Stimulated activated CD4-positive, alpha-beta T cell treated with anti-CD3 and anti-CD28 coated beads, TNF-alpha, amount 100 ng/mL, for 24 hours (primary cell): ENCODE measurements at places on chromosomes 13 and 19.

DNA sequence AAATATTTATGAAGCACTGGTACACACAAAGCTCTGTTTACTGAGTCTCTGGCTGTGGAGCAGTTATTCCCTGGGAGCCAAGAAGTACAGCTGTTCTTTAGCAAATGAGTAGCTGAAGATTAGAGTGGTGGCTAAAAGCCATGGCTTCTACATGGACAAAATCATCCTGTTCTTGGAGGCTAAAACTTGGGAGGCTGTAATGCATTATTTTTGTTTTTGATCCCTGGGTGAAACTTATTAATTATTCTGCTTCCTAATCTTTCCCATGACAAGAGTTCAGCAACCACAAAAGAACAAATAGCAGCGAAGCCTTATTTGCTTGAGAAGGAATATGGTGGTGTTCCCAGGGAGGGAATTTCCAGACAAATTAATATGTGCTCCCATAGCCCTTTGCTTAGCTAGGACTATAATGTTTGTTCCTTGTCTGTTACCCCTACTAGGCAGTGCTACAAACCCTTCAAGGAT lies 109.5 kb downstream of the DCT start:
- DNase-seq: no peak

- no peak for DNase-seq
These were observed 16.1 kb upstream of the MTIF3 start for GRCh38 chr13:27466513-27466912.

DNA sequence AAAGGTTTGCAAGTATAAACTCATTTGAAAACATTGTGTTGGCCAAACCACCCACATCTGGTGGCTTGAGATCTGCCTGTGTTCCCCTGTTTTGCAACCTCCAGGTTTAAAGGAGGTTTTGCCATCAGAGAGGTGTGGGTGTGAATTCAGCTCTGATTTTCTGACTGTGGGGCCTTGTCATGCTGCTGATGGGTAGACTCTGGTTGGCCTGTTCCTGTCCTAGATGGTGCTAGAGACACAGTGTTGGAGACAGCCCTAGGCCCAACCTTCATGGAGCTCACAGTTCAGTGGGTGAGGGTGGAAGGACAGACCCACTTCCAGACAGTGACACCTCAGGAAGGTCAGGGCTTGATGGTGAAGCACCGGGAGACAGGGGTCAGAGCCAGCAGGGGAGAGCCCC lies 7.5 kb downstream of the RAB4B start:
- DNase-seq: no peak

DNA sequence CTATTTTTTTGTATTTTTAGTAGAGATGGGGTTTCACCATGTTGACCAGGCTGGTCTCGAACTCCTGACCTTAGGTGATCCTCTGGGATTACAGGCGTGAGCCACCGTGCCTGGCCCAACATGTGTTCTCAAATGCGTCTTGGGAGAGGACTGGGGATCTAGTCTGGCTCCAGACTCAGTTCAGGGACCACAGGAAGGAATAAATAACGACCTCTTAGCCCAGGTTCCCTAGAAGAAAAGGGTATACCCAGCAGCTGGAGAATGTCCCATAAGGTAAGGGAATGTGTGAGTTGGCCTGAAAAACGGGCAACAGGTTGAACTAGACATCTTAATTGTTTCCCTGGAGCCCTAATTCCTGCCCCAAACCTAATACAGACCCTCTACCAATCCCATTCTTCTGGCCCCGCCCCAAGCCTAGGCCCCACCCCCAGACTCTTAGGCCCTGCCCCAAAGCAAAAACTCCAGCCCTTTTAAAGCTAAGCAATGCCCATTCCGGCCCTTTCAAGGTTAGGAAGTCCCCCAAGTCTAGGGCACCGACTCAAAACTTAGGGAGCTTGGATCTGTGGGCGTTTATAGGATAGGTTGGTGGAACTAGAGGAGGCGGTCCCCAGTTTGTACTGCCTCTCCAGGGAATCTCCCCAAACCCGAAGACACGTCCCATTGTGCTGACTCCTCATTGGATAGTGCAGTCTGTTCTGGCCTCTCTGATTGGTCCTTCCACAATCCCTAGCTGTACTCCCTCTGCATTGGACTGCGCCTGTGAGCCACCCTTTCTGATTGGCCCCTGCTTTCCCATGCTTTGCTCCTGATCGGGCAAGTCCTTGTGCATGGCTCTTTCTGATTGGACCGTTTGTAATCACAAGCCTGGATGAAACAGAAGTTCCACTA lies 5.4 kb upstream of the LRFN1 start:
- DNase-seq: no peak

DNA sequence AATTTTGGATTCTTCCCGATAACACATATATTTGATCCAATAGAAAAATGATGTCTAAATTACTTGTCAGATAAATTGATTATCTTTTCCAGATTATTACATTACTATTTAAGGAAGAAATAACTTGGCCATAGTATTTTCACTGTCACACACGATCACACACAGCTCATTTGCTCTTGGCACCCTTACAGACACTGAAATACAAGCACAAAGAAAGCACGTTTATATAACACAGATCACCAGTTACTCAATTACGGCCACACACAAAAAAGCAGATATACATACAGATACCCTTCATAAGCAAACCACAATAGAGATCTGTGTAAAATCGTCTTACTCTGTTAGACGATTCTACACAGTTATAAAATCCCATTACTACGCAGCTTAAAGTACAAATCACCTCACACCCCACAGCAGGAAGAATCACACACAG lies 716 bp upstream of the ZNF420 start:
- no peak for DNase-seq

DNA sequence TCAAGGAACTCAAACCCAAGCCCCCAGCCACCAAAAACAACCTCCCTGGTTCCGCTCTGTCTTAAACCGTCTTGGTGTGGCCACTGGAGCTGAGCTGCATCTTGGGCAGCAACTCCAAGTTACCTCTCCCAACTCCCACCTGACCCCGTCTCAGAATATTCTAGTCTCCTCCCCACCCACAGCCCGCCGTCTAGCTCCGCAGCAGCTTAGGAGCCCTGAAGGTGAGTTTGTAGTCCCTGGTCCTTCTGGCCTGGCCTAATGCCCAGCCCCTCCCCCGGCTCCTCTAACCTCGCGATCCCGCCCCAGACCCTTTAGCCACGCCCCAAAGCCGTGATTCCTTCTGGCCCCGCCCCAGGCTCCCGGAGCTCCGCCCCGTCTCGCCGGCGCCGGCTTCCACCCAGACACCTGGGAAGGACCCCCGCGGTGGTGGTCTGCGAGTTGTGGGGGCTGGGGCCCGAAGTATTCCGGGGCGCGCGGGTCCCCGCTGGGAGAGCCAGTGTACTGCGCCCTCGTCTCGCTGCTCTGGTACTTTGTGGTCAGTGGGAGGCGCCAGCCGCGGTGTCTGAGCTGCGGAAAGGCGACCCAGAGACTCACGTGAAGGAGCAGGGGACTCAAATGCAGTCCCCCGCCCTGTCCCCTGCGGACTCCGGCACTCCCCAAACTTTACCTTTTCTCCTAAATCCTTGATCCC lies 2.5 kb upstream of the LHB start:
- peak; percentile 67 for DNase-seq

DNA sequence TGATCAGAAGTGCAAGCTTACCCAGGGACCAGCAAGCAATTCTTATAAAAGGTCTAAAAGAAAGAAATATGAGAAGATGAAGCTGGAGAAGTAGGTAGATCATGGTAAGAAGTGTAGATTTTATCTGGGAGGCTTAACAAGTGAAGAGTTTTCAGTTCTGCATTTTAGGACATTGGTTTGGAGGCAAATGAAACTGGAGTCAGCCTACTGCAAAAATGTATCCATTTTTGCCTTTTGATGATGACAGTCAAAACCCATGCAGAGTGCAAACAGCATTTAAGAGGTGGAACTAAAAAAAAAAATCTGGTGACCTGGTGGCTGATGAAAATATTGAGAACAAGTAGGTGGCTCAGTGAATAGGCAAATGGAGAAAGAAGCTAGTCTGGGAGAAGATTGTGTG lies 216.9 kb downstream of the DNAJC15 start:
- no peak for DNase-seq

DNA sequence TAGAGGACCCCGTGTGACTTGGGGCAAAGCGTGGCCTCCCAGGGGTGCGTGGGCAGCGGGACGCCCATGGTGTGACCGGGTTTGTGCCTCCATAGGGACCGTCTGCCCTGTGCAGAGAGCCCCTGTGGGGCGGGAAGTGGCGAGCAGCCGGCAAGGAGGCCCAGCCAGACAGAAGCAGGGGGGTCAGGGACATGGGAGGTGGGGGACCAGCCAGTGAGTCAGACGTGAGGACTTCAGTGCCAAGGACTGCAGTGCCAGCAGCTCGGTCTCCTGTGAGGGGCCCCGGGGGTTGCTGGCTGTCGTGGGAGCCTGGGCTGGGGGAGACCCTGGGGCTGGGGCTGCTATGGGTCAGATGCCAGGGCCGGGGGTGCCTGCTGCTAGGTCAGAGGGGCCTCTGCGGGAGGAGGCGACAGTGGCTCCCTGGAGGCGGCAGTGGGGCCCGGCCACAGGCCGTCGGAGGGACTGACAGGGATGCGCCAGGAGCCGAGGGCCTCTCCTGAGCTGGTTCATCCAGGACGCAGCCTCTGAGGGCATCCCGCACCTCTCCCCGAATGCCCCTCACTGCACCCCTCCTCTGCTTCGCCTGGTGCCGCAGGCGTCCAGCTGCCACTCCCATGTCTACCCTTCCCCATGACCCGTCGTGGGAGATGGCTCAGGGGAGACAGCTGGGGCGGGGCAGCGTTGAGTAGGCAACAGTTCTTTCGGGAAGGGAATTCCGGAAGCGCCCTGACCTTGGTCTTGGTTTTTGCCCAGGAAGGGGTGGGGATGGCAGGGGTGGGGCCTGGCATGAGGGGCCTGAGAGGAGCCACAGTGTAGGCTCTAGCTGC lies 80.0 kb downstream of the KDM4B start:
- no peak for DNase-seq
